ENCODE measurements at places on chromosomes 2 and 18. TPM values are rescaled to one million over a fixed set of nuclear protein-coding genes. Genes with fewer than 3 reads are reported as not detected.

The AKAIN1 gene
- not detected for total RNA-seq

The CHRNG gene
- total RNA-seq: not detected

The KLHL41 gene
- not detected for total RNA-seq

The SNORC gene
- 4.1 TPM for total RNA-seq

The CKAP2L gene
- total RNA-seq: 19.9 TPM

The CCDC121 gene
- 1.2 TPM for total RNA-seq

The CYS1 gene
- 2.0 TPM for total RNA-seq

The RTP5 gene
- not detected for total RNA-seq

The HOXD13 gene
- 5.4 TPM for total RNA-seq

The LDAH gene
- total RNA-seq: 9.0 TPM

The C2orf78 gene
- not detected for total RNA-seq

The GCG gene
- not detected for total RNA-seq

The CHRNA1 gene
- total RNA-seq: not detected

The EIF2AK3 gene
- 10.4 TPM for total RNA-seq

The GBX2 gene
- 0.94 TPM for total RNA-seq

The MAL gene
- total RNA-seq: not detected

The CNRIP1 gene
- total RNA-seq: 28.5 TPM

The SMARCAL1 gene
- 11.0 TPM for total RNA-seq

The MERTK gene
- 0.23 TPM for total RNA-seq

The NT5DC4 gene
- not detected for total RNA-seq

The CFAP65 gene
- not detected for total RNA-seq

The ATP8B1 gene
- 68.0 TPM for total RNA-seq

The ST8SIA5 gene
- total RNA-seq: not detected

The HK2 gene
- 28.9 TPM for total RNA-seq

The ST3GAL5 gene
- total RNA-seq: 2.1 TPM

The COLEC12 gene
- 28.2 TPM for total RNA-seq

The KCNIP3 gene
- 14.1 TPM for total RNA-seq

The NEU4 gene
- not detected for total RNA-seq

The TMEM169 gene
- not detected for total RNA-seq

The GKN2 gene
- not detected for total RNA-seq

The EIF2B4 gene
- total RNA-seq: 33.6 TPM

The SERPINB4 gene
- total RNA-seq: not detected

The B4GALT6 gene
- total RNA-seq: 2.0 TPM

The SERPINB3 gene
- not detected for total RNA-seq

The ZNG1B gene
- total RNA-seq: 16.3 TPM

The YWHAQ gene
- total RNA-seq: 683 TPM

The SMAD2 gene
- 76.9 TPM for total RNA-seq

The TRAK2 gene
- total RNA-seq: 6.5 TPM

The SCTR gene
- not detected for total RNA-seq

The IL18R1 gene
- total RNA-seq: not detected

The SIX3 gene
- total RNA-seq: not detected

The DNAJC5G gene
- not detected for total RNA-seq

The SH3RF3 gene
- 0.82 TPM for total RNA-seq

The TANC1 gene
- total RNA-seq: 13.3 TPM

The ACADL gene
- not detected for total RNA-seq

The UGT1A3 gene
- not detected for total RNA-seq

The FMNL2 gene
- total RNA-seq: 11.1 TPM

The AQP12B gene
- total RNA-seq: not detected

The REEP1 gene
- 2.7 TPM for total RNA-seq
